ENCODE measurements at places on chromosomes 4 and X.

DNA sequence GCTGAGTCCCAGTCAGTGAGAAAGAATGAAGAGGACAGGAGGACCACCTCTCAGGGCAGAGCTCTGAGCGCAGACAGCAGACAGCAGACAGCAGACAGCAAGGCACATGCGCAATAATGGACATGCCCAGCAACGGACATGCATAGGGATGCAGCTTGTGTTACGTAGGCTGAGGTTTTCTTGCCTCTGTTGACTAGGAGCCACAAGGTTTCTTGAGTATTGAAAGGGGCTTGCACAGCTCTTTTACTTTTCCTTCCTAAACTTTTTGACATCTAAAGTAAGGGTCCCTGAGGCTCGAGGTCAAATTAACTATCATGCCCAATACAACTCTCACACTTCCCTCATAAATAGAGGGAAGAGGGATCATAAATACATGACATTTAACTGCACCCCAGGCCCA is at the start of gene PAGE3:
PAGE3 (minus strand) TSS at position 101 of the 400 bp plus-strand sequence. CDS start 1,013 bp downstream, outside the sequence.
- no peak for DNase-seq

DNA sequence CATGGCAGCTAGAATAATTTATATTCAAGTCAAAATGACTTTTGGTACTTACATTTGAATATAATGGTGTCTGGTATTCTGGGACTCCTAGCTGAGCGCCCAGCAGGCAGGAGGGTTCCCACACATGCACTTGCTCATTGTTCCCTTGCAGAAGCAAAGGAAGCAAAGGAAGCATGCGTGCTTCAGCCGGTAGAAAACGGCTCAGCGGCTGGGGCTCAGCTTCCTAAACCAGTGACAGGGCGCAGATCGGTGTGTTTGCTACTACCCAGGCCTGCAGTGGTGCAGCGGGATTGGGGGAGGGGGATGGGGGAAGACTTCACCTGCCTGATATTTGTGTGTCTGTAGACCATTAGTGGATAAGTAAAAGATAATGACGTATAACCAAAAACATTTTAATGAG is 978.3 kb upstream of the TENM3 start:
- DNase-seq = no peak

- no peak for DNase-seq
These were observed 293.7 kb downstream of the PCDH18 start for GRCh38 chr4:137238456-137239162.

DNA sequence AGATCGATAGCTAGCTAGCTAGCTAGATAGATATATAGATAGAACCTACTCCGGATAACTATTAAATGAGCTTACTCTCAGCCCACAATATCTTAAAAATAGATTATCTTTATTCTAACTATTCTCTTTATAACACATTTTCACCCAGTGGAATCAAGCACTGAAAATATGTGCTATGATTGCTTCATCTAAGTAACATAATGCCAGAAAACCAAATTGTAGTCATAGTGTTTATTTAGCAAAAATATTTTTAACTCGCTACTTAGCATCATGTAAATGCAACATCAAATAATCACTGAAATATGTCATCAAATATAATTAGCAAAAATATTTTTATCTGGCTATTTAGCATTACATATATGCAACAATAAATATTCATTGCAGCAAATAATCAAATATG is 1.5 kb downstream of the TMEM156 start:
- DNase-seq = no peak

DNA sequence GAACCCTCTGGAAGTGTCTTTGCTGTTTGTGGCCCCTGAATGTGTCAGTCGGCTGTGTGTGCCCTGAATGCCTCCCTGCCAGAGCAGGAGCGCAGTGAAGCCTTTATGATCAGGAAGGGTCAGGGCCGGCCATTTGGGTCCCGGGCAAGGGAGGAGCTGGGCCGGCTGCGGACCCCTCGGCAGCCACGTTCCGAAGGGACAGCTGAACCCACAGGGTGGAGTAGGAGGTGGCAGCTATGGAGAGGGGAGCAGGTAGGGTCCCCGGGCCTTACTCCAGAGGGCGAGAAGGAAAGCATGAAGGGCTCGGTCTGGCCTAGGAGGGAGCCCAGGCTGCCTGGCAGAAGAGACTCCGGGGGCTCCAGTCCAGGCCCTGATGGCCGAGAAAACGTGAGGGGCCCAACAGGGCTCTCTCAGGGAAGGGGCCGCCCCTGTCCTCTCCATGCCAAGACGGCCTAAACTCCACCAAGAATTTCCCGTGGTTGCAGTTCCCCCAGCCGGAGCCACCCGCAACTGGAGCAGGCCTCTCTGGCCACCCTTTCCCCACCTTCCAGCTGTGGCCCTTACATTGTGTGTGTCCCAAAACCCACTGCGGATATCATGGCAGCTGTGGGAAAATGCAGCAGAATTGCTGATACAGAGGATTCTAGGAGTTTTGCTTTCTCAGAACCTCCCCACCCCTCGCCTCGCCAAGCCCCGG is 182.2 kb upstream of the STK26 start:
- DNase-seq = no peak

DNA sequence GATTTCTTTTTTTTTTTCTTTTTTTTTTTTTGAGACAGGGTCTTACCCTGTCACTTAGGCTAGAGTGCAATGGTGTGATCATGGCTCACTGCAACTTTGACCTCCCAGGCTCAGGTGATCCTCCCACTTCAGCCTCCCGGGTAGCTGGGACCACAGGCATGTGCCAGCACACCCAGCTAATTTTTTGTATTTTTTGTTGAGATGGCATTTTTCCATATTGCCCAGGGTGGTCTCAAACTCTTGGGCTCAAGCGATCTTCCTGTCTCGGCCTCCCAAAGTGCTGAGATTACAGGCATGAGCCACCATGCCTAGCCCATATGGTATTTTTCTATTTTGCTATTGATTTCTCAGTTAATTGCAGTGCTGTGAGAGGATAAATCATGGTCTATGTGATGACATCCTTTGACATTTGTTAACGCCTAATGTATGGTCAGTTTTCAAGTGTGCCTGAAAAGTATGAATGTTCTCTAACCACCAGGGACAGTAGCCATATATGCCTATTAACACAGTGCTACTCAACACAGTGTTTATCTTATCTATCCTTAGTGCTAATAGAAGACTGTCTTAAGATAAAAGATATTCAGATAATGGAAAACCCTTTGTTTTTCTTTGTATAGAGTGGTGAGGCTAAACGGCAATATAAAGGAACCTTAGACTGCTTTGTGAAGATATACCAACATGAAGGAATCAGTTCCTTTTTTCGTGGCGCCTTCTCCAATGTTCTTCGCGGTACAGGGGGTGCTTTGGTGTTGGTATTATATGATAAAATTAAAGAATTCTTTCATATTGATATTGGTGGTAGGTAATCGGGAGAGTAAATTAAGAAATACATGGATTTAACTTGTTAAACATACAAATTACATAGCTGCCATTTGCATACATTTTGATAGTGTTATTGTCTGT is 9.1 kb upstream of the HSPA4L start:
- DNase-seq = no peak

DNA sequence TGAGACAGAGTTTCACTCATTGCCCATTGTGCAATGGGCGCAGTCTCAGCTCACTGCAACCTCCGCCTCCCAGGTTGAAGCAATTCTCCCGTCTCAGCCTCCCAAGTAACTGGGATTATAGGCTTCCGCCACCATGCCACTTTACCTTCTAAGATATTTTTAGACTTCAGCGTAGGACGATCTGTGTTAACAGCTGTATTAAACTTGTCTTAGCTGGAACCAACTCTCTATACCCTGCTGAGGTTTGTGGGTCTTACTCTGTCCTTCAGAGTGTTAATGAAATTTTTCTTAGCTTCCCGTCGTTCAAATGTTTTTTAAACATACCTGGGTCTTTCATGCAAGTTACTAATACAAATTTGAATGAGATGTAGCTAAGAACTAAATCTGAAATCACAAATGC is 14.7 kb downstream of the TMEM165 start:
- no peak for DNase-seq

DNA sequence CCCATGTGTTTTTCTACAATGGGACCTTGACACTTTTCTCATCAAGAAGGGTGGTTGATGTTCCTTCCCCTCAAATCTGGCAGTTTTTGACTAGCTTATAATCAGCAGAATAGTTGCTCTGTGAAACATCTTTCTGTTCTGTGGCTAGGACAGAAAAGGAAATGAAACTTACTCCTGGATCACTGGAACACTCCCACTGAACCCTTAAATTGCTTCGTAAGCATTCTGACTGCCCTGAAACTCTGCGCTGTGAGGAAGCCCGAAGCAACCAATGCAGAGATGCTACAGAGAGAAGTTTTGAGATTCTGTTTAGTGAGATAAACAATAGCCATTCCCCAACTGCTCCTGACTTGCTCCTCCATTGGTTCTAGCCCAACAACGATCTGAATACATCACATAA is 602.2 kb downstream of the CENPC start:
- no peak for DNase-seq

- no peak for DNase-seq
These were observed 88.8 kb upstream of the GPC3 start for GRCh38 chrX:134074151-134074550.

GRCh38 chr4:128357286-128357685 is 69.7 kb upstream of the PGRMC2 start:
- no peak for DNase-seq

- no peak for DNase-seq
These were observed 29.1 kb downstream of the SPARCL1 start for GRCh38 chr4:87500092-87500462.

DNA sequence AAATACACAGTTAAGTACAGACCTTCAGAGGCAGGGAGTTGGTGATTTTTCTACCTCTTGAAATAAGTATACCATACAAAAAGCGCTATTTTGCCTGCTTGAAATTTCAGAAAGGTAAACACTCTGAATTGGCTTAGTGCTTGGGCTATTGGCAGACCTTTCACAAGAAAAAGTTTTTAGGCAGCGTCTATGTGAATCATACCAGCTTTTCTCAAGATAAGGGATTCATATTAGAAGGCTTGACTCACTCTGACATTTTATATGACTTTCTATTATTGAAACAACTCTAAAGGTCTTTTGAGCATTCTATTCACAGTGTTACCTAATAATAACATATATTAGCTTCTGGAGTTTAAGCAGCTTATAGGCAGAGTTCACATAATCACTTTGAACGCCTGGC is 286.4 kb upstream of the FAT1 start:
- no peak for DNase-seq

DNA sequence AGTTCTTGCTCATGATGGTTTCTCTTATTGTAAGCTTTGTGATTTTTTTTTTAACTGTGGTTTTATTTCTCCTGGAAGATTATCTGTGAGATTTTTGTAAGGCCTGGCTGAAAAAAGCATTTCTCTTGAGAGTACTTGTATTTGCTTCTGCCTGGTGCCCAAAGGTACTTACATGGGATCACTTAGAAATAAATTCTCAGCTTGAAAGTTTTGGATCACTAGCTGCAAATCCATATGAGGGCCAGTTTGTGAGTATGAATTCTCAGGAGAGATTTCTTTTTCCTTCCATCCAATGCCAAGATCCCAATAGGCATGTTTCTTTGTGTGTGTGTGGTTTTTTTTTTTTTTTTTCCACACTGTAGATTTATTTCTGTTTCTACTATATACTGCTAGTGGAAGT is 1884.7 kb upstream of the PCDH7 start:
- DNase-seq = no peak

GRCh38 chr4:65033899-65034298 is 624.6 kb upstream of the TECRL start:
- DNase-seq = no peak

GRCh38 chr4:22522206-22522605 is 6.3 kb upstream of the ADGRA3 start:
- no peak for DNase-seq

GRCh38 chrX:42585842-42586621 is 191.9 kb downstream of the PPP1R2C start:
- no peak for DNase-seq
